ENCODE measurements at places on chromosomes 6 and 20.

DNA sequence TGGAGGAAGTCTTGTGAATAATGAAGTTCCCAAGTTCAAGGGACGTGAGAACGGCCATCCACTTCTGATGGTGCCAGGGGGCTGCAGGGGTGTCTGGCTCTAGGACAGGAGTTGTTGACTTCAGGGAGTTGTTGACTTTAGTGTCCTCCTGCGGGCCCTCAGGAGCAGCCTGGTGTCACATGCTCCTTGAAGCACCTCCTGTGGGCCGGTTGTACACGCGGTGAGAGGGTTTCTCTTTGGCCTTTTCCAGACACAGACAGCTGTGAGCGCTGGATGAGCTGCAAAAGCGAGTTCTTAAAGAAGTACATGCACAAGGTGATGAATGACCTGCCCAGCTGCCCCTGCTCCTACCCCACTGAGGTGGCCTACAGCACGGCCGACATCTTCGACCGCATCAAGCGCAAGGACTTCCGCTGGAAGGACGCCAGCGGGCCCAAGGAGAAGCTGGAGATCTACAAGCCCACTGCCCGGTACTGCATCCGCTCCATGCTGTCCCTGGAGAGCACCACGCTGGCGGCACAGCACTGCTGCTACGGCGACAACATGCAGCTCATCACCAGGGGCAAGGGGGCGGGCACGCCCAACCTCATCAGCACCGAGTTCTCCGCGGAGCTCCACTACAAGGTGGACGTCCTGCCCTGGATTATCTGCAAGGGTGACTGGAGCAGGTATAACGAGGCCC, 77.8 kb downstream of the ISM1 start:
- no peak for DNase-seq

- DNase-seq: no peak
Observed at GRCh38 chr6:56593801-56594318, 48.8 kb downstream of the DST start.

GRCh38 chr6:157613011-157613522, 210.0 kb upstream of the SNX9 start:
- DNase-seq: no peak

DNA sequence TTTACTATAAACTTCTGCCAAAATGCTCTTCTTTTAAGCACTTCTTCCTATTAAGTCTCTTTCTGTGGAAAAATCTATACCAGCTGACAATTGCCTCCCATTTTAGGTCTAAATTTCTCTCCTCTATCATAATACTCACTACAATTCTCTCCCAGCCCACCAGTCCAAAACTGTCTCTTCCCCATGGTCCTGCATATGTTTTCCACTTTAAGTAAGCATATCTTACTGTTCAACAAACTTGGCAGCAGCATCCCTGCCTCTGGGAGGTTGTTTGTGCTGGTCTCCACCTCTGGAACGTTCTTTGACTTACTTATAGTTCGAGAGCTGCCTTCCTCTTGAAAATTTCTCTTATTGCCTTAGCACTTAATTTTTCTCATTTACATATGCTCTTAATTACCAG, 180.5 kb downstream of the COL12A1 start:
- DNase-seq: no peak

DNA sequence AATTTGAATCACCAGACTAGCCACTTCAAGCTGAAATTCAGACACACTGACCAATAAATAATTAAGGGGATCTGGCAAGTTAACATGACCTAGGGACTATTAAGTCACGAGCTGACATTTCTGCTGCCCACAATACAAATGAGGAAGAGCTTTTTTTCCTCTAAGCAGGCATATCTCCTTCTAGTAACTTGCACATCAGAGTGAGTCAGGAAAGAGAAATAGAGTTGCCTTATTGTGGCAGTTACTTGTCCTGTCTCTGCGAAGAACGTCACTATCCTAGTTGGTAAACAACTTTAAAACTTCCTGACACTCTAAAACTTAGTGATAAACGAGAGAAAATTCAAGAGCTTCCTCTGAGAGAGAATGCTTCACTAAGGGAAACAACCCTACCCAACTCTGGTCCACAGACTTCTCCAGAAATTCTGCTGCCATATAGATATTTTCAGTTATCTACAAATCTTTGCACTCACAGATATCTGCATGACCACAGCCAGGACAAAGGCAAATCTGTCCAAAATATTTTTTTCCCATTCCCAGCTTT, 4.2 kb downstream of the PLA2G7 start:
- DNase-seq: no peak

GRCh38 chr6:32058511-32058963, 20.3 kb downstream of the CYP21A2 start:
- no peak for DNase-seq

DNA sequence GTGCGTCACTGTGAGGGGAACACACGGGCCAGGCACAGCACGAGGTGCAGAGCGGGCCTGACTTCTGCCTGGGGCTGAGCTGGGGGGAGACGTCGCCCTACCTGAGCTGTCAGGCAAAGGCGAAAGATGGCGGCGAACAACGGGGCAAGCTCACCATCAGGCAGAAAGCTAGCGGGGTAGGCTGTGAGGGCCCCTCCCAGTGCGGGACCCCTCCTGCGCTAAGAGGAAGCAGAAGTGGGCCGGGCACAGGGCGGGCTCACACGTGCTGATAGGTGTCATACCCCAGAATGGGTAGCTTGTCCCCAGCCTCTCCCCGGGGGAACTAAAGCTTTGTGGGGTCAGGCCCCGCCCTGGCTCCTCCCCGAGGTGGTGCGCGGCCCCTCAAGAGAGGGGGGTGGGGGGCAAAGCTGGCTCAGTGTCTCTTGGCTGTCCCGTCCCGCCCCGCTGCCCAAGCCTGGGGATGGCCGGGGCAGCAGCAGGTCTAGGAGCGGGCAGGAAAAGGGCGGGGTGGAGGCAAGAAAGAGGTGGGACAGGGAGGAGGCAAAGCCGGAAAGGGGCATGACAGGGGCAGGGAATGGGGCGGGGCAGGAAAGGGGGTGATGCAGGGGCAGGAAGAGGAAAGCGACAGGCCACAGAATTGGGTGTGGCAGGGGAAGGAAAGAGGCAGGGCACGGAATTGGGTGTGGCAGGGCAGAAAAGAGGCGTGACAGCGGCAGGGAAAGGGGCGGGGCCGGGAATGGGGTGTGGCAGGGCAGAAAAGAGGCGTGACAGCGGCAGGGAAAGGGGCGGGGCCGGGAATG, 14.7 kb downstream of the UCKL1 start:
- peak; percentile 63 for DNase-seq

- DNase-seq: no peak
Observed at GRCh38 chr20:46351357-46352058, 43.2 kb upstream of the CDH22 start.
